ENCODE measurements at places on chromosomes 3 and 15. TPM values are rescaled to one million over a fixed set of nuclear protein-coding genes. Genes with fewer than 3 reads are reported as not detected.
A peak's percentile ranks its signal among the peaks of the same experiment; 100 is the strongest.

Gene RETNLB
- total RNA-seq, result not detected

Gene PDZRN3
- 174 TPM for total RNA-seq

Gene GLDN
- total RNA-seq, result not detected

Gene GPR149
- total RNA-seq, result not detected

Gene SHISA5
- total RNA-seq, result 48.8 TPM

DNA sequence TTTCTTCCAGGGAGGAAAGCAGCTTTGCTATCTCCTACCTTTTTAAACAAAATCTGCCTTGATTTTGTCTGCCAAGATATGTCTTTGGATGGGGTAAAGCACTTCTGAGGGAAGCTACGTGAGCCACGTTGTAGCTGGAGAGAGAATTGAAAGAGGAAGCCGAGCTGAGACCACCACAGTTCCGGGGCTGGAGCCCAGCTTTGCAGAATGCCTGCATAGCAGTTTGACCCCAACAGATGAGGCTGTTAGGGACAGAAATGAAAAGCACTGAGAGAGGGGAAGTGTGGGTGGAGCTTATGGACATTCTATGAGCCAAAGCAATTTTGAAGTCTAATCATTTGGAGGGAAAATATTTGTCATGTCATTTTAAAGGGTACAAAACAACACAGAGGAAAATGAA lies 45.4 kb downstream of the LIPC start:
- no peak for DNase-seq

GRCh38 chr3:9736831-9737230 lies 5.3 kb downstream of the BRPF1 start:
- no peak for DNase-seq

- DNase-seq, result no peak
Observed at GRCh38 chr3:148930752-148931151, 60.6 kb upstream of the GYG1 start.

DNA sequence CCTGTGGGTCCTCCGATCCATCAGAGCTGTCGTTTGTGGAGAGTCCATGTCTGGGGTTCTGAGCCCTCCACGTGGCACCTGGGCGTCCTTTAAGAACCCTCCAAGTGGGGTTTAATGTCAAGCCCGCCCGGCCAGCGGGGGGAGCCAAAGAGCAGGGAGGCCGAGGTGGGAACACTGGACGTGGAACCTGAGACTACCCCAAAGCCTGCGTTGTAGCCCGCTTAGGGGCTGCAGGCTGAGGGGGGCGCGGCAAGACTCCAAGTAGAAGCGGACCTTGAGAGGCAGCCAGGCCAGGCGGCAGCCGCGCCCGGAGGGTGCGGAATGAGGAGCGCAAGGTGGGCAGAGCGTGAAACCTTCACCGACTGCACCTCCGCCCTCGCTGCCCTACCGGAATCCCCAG lies 126.2 kb upstream of the ATP10A start:
- DNase-seq, result no peak

DNA sequence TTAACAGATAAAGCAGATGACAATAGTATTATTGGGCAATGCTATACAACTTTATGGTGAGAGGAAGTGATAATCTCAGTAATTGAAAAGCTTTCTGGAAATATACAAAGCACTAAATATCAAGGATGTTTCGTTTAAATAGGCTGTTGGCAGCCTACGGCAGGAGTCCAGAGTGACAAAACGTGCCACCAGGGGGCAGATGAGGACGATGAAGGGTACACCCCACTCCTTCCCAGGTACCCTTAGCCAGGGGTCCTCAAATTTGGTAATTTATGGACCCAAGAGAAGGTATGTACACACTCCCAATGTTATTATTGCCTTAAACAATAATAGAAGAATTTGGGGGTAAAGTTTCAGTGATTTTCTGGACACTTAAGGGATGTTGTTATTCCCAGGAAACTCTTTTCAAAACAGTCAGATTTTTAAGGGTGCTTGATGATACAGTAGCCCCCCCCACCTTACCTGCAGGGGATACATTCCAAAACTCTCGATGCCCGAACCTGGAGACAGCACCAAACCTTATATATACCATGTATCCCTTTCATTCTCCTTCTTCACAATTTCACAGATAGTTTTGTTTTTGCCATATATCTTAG lies 1.4 kb upstream of the MAGEL2 start:
- DNase-seq, result peak; percentile 48

DNA sequence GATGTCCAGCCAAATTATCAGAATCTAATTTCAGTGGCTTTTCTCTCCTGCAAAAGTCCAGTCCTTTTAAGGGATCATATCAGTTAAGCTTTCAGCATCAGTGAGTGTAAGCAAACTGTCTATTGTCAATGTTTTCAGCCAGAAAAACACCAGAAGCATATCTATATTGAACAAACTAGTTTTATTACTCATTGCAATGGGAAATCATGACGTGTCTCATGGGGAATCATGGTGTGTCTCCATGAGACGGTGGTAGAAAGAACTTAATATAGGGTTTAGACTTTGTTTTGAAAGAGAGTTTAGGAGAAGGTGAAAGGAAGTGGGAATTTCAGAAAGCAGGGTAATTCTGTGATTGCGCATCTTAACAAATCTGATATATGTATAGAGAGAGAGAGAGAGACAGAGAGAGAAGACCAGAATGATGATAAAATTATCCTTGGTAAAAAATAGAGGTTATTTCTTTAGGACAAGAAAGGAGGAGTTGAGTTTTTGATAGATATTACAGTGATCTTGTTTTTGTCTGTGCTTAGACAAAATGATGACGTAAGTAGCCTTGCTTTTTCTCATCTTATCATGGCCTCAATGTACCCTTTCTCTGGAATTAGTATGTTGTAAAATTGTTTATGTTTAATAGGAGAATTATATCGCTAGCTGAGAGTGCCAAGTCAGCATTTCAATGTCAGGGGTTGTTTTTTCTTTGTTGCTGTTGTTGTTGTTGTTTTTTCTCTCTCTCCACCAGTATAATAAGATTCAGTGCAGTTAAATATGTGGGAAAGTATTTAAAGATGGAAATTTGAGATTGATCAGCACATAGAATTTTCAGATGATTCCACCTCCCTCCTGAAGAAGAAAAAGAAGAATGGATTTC lies 129.9 kb upstream of the OSTN start:
- no peak for DNase-seq

GRCh38 chr3:86766331-86766730 lies 224.6 kb downstream of the VGLL3 start:
- no peak for DNase-seq

DNA sequence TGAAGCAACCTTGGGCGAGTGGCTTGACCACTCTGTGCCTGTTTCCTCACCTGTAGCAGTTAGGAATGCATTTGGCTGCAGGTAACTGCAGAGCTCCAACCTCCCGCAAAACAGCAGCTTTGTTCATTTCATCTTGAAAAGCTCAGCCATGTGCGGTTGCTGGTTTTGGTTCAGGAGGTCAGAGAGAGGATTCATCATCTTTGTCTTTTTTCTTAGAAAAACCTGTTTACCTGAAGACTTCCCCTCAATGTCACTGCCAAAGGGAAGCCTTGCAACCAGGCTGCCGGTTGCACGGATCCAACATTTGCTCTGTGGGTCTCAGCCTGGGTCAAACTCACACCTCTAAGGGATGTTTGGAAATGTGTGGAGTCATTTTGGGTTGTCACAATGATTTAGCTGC lies 16.4 kb upstream of the FURIN start:
- no peak for DNase-seq

DNA sequence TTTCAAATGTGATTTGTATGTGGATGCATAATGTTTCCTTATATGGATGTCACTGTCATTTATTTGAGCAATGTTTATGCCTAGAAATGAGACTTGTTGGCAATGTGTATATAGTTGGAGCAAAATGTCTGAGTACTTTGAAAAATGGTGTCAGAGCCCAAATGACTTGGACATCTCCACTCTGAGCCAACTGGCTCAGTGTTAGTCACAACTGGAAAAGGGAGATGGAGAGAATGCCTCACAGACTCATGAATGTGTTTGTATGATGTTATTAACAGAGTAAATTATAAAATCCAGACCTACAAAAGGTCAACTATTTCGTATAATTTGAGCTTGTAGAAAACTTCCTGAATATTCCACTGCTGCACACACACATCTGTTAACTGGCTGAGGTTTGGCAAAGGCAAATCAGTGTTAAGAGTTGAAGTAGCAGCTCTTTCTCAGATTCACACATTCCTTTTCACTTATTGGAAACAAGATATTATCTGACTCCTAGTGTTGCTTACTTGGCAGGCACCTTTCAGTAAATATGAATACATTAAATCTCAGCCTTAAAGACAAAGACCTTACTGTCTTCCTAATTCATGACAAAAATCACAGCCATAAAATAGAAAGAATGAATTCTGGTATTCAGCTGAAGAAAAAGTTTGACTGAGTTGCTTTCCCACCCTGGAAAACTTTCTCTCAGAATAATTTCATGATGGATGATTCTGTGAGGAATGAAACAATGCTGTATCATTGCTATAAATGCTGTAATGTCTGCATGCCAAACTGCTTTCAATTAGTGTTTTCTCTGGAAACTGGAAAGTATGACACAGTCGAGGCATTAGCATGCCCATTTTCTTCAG lies 27.0 kb downstream of the ADIPOQ start:
- peak; percentile 8 for DNase-seq

DNA sequence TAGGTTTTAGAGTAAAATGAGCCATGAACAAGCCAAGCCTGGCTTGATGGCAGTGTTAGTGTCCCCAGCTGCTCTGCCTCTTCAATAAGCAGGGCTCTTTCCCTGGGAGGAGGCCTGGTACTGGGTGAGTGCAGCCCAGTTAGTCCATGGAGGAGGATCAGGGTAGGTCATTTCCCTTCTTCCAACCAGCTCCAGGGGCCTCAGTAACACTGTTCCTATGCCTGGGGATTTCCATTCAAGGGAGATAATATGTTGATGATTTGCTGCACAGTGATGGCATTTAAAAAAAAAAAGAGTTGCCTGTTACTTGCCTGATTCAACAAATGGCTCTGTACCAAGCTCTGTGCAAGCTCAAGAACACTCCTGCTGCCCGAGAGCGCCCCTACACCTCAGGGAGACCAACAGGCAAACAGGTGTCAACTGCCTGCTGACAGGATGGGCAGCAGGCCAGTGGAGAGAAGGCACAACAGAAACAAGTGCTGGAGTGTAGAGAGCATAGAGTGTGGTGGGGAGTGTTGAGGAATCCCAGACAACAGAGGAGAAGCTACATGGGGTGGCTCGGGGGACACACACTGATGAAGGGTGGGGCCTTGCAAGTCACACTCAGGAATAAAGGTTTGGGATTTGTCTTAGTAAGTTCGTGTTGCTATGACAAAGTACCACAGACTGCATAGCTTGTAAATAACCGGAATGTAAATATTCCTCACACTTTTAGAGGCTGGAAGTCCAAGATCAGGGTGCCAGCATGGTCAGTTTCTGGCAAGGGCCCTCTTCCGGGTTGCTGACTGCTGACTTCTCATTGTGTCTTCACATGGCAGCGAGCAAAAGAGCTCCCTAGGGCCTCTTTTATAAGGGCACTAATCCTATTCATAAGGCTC lies 78.6 kb upstream of the PXYLP1 start:
- DNase-seq, result no peak

GRCh38 chr3:195165790-195166189 lies 105.2 kb downstream of the XXYLT1 start:
- no peak for DNase-seq

DNA sequence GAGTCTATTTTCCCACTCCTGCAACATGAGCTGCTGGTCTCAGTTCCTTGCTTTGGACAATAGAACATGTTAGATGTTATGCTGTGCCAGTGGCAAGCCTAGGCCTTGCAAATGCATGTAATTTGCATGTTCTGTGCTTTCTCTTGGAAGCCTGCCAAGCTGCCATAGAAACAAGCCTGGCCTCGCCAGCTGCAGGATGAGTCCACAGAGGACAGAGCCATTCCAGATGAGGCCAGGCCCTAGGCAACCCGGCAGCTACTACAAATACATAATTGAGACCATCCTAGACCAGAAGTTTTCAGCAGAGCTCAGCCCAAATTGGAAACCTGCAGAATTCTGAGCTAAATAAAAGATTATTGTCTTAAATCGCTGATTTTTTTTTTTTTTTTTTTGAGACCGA lies 39.6 kb downstream of the TRIM69 start:
- peak; percentile 70 for DNase-seq

- DNase-seq, result no peak
Observed at GRCh38 chr3:127545711-127546457, 44.6 kb downstream of the TPRA1 start.

DNA sequence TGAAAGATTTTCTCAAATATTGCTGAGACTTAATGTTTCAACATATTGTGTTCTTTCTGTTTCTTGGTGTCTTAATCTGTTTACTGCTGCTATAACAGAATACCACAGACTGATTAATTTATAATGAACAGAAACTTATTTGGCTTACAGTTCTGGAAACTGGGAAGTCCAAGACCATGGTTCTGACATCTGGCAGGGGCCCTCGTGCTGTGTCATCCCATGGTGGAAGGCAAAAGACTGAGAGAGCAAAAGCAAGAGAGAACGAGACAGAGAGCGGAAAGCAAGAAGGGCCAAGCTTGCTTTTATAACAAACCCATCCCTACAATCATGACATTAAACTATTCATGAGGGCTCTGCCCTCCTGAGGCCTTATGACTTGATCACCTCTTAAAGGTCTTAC lies 88.7 kb downstream of the ARNT2 start:
- no peak for DNase-seq
